Stimulated activated CD4-positive, alpha-beta T cell treated with anti-CD3 and anti-CD28 coated beads, Interleukin-1b, Interleukin-23, amount 100 ng/mL, for 1 hour (primary cell): ENCODE measurements at places on chromosomes 4 and X.

- no peak for DNase-seq
Observed at GRCh38 chrX:83508006-83508405, at the start of gene POU3F4. TSS of gene POU3F4 (plus strand) at chrX:83508290. CDS start at chrX:83508325, 35 bp downstream.

DNA sequence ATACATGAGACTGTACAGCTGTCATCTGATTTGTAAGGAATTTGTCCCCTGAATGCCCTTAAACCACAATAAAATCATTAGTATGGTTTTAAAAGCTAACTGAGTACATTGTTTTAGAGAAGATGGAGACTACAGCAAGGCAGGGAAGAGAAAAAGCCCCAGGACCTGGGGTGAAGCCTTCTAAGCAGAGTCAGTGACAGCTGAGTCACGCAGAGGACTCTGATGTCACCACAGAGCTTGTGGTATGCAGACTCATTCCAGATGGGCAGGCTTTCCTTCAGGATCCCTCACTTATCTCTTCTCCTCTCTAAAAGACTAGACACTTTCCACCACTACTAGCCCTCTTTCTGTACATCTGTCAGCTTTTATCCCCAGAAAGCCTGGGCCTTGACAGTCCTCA is 97.1 kb upstream of the ATOH1 start:
- DNase-seq: no peak

- no peak for DNase-seq
Observed at GRCh38 chrX:45781901-45782553, 581.4 kb upstream of the DIPK2B start.

GRCh38 chr4:27490315-27490714 is 629.7 kb downstream of the STIM2 start:
- DNase-seq: no peak

GRCh38 chrX:2587146-2587545 is 86.4 kb upstream of the DHRSX start:
- no peak for DNase-seq

DNA sequence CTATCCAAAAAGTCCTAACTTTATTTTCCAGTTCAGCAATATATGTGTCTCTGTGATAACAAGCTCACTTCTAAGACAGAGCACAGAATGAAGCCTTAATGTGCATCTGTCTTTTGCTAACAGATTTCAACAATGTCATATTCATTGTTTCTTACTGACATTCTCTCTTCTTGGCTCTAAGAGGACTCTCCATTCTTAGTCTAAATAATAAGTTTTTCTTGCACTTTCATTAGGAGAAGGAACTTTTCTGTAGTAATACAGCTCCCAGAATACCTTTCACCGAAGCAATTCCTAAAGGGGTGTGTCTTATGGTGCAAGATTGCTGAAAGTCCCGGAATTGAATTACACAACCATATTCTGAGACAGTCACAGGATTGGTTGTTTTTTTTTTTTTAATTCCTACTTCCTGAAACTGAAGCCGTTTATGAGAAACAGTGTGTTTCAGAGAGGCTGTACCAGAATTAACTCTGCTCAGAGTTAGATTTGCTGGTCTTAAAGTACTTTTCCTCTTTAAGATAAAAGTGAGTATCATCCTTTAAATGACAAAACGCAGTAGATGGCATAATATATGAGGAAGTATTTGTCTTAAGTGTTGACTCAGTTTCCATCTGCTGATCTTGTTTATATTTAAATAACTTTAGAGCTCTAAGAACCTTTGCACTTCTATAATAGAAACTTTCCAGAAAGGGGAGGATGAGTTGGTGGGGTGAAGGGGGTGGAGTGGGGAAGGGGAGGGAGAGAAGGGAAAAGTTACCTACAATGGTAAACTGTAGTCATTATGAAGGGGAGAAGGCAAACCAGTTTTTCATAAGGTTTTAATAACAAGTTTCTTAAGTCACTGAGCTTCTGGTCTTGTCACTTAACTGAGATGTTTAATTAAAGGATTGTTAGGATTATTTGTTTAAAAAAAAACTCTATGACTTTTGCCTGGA is at the start of gene ALPK1:
Gene ALPK1 (plus strand): TSS at position 421 of the 932 bp plus-strand sequence.
- DNase-seq: no peak

DNA sequence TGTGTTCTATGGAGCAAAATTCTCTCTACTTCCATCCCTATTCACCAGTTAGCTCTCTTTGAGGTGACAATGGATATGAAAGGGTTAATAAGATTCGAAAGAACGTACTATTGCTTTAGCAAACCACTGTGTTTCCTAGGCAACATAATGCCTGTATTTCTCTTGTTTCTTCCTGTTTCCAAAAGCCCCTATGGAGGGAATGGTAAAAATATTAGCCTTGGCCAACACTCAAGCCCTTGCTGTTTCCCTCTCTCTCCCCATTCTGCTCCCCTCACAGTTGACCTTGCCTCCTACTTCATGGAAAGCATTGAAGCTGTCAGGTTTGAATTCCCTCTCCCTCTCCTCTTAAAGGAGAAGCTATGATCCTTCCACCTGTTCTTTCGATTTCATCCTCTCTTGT is 9.6 kb upstream of the PGRMC1 start:
- DNase-seq: no peak
